ENCODE measurements at places on chromosomes 7 and 10. TPM values are rescaled to one million over a fixed set of nuclear protein-coding genes. Genes with fewer than 3 reads are reported as not detected.

Gene OR2A1
- not detected for total RNA-seq

Gene LRRC61
- total RNA-seq, result 13.3 TPM

DNA sequence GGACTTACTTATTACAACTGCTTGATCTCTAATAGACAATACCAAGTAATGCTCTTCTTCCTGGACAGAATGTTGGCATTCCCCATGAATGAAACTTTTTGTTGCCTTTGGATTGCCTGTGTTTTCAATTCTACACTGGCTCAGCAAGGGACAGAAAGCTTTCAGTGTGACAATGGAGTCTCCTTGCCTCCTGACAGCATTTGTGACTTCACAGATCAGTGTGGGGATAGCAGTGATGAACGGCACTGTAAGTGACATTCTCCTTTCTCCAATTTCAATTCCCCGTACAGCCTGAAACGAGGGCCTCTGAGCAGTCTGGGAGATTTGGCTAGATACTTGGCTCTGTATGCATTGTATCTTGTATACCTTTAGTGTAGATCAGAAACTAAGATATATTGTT is 290 bp downstream of the MALRD1 start:
- no peaks in the 10 kb centered on the region for H3K36me3 ChIP-seq
- H3K27me3 ChIP-seq, result no peaks in the 10 kb centered on the region
- DNase-seq, result no peak
- no peaks in the 10 kb centered on the region for H3K4me1 ChIP-seq
- H3K27ac ChIP-seq, result no peak overlapping the region
- no peak overlapping the region for H3K4me3 ChIP-seq

DNA sequence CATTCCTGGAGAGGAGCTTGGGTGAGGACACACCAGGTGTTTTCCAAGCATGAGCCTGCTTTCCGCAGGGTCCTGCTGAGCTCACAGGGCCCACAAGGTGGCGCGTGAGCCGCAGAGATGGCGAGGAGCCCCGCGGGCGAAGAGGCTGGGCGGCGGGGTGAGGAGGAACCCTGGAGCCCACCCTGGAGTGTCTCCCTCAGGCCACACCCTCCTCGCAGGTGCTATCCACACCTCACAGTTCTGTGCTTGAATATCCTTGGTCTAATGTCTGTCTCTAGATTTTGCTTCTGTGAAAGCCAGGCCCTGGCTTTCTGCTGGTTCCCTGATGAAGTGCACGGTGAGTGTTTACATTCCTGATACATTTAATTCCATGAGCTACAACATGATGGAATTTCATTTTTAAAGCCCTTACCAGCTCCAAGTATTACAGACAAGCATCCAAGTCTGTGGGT is 433.6 kb downstream of the ACTR3B start:
- H3K4me3 ChIP-seq, result no peak overlapping the region
- no peaks in the 10 kb centered on the region for H3K4me1 ChIP-seq
- DNase-seq, result peak; percentile 17
- H3K27ac ChIP-seq, result no peak overlapping the region
- H3K27me3 ChIP-seq, result peaks cover 3% of the 10 kb centered on the region

GRCh38 chr7:25575634-25576033 is 347.3 kb upstream of the NPVF start:
- no peaks in the 10 kb centered on the region for H3K36me3 ChIP-seq
- no peaks in the 10 kb centered on the region for H3K4me1 ChIP-seq
- H3K27ac ChIP-seq, result no peak overlapping the region

DNA sequence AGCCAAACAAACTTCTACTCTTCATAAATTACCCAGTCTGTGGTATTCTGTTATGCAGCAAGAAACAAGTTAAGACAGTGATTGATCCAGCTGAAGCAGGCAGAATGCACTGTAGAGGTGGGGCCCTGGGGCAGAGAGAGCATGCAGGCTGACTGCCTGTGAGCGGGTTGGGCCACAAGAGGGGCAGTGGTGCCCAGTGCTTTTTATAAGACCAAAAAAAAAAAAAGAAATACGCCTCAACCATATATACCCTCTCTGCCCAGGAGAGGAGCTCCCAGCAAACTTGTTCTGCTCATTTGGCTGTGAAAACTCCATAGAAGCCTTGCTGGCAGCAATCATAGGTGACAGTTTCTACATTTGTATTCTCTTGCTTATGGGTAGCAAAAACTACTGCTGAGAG is 104.7 kb downstream of the SORBS1 start:
- H3K27ac ChIP-seq, result no peak overlapping the region
- H3K36me3 ChIP-seq, result no peaks in the 10 kb centered on the region
- no peak overlapping the region for H3K4me3 ChIP-seq
- H3K4me1 ChIP-seq, result no peaks in the 10 kb centered on the region
- H3K27me3 ChIP-seq, result no peaks in the 10 kb centered on the region

GRCh38 chr10:22067091-22067490 is 63.6 kb upstream of the DNAJC1 start:
- H3K27ac ChIP-seq, result no peak overlapping the region
- H3K4me3 ChIP-seq, result no peak overlapping the region
- H3K36me3 ChIP-seq, result peaks cover 4% of the 10 kb centered on the region
- DNase-seq, result no peak
